ENCODE measurements at places on chromosomes 4 and X.

DNA sequence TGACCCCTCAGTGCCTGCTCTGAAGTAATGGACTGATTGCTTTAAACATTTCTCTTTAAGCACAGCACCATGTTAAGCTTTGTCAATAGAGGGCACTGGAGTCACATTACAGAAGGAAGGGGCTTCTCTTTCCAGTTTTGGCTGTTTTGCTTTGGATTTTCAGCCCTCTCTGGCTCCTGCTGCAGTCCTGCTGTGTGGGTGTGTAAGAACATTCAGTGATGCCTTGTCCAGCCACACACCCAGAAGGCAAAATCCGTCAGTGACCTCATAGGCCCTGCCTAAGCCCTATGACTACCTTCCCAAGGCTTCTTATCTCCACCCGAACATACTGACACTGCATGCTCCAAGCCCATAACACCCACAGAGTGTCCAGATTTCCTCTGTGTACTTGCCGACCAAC is 215.3 kb upstream of the CTSO start:
- peak; percentile 95 for DNase-seq

DNA sequence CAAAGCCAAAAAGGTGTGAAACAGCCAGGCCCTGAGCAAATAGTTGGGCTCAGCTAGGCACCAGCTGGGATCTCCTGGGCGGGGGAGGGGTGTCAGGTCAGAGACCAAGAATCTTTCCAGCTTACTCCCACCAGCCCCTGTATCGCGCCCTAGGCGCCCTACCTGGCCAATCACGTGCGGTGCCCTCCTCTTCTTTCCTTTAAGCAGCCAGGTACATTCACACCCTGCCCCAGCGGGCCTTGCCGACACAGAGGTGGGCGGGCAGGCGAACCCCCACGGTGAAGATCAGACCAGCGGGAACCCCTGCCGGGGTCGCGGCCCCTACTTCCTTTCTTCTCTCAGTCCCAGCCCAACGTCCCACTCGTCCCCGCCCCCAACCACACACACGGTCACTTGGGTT is 9.1 kb downstream of the ARHGAP36 start:
- no peak for DNase-seq

GRCh38 chrX:66654411-66654810 is 15.5 kb upstream of the EDA2R start:
- DNase-seq = no peak

DNA sequence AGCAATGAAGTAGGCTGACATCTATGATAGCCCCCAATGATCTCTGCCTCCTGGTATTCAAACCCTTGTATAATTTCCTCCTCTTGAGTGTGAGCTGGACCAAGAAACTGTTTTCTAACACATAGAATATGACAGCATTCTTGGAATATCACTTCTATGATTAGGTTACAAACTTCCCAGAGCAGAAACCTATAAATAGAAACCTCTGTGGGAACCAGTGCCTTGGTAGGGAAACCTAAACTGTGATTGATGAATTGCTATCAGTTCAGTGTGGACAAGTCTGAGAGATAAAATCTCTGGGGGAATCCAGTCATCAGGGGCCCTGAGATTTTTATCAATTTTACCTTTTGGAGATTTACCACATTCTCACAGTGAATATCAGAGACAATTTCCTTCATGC is 756.5 kb upstream of the AGA start:
- peak; percentile 60 for DNase-seq

GRCh38 chrX:133570549-133570948 is 155.3 kb upstream of the GPC4 start:
- DNase-seq = no peak

DNA sequence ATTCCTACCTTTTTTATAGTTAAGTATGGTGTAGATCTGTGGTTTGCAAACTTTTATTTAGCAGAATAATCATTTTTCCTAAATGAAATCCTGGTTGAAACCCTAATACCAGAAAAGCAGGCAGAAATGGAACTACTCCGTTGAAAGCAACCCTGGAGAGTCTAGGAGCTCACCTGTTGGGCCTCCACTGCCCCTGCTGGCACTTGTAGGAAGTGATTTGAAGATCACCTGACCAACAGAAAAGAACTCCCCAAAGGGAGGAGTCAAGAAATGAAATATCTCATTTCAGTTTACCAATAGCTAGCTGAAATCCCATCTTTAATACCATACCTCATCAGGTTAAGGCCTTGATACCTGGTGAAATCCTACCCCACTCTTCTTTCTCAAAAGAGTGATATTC is 277.1 kb downstream of the KLHL13 start:
- no peak for DNase-seq

DNA sequence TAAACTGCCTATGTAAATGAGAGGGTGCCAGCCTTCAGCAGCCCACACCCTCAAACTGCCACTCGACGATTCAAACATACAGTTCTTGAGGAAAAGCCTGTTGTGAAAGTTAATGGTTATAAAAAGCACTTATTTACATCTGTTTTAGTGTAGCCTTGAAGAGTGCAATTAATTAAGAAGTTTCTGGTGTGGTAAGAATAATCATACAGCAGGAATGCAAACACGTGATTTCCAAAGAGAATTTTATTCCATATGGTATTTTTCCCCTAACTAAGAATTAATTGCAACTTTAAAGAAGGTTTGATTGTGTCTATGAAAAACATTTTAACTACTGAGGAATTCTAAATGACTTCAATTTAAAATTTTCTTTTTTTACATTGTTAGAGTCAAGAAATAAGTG is 176.3 kb upstream of the PITX2 start:
- DNase-seq = no peak

GRCh38 chrX:150966235-150966634 is 16.9 kb upstream of the HMGB3 start:
- no peak for DNase-seq

- no peak for DNase-seq
Observed at GRCh38 chr4:1021386-1022050, 10.1 kb downstream of the FGFRL1 start.

- no peak for DNase-seq
Observed at GRCh38 chrX:44291468-44292092, 51.9 kb downstream of the EFHC2 start.

GRCh38 chr4:99403380-99404184 is 31.6 kb downstream of the ADH7 start:
- DNase-seq = peak; percentile 74

DNA sequence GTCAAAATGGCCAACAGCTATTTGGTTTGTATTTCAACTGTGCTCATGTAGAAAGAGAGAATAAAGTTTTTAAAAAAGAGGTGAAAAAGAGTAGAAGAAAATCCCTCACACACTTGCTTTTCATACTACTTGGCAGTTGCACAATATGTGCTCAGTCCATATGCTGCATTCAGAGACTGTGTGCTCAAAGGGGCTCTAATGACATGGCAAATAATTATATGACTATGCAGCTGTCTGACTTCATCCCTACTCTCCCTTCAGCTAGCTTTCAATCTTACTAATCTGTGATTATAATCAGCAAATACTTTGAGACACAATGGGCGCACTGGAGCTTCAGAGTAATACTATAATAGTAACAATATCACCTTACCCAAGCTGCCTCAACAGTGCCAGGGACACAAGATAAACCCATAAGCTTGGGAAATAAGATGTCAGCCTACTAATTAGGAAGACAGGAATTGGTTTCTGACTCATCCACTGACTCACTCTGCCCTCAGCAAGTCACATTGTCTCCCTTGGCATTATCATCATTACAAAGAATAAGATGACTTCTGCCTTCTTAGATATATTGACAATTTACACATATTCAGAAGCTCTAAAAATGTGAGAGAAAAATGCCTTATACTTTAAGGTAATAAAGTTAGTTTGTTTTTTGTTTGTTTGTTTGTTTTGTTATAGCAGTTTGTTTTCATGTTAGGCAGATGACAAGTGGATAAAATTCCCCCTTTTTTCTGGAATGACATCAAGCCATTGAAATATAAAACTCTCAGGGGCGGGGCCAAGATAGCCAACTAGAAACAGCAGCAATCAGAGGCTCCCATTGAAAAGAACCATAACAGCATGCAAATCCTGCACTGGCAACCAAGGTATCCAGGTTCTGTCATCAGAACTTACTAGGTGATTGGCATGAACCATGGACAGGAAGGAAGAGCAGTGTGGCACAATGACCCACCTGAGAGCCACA is 311.6 kb downstream of the FAM133A start:
- no peak for DNase-seq

DNA sequence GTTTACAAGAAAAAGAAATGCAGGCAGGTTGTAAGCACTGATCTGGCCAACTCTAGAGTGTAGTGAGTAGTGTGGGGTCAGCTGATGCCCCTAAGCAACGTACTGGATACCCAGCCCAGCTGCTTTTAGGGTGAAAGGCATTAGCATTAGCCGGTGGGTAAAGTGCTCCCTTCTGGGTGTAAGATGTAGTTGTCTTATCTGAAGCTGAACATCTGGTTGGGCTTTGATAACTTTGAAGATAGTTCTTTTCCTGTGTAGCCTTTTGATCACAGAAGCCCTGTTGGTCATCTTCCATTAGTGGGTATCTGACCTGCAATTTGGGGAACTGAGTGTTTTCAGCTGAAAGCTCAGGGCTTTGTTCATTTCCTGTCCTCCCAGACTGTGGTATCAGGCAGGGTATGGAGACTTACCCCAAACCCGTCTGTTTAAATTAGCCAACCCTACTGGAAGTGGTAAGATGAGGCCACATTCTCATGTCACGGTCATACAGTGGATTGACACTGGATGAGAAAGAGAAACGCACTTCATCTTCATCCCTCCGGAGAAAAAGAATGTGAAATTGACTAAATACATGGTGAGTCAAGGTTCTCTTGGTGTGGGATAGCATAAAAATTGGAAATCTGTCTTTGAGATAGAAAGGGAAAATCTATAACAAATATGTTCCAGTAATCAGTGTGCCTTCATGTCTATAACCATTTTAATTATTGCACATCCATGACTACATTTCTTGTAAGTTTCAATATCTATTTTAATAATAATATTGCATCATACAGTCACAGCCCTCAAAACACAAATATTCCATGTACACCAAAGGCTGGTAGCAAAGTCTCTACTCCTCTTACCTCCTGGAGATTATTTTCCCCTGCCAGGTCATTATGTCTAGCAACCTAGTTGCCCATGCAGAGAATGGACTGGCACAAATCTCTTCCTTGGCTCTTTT is 8.7 kb downstream of the RHOH start:
- DNase-seq = no peak

- no peak for DNase-seq
Observed at GRCh38 chr4:12499693-12500092, 984.4 kb downstream of the RAB28 start.

- DNase-seq = no peak
Observed at GRCh38 chr4:24464566-24464965, 119.8 kb downstream of the DHX15 start.

DNA sequence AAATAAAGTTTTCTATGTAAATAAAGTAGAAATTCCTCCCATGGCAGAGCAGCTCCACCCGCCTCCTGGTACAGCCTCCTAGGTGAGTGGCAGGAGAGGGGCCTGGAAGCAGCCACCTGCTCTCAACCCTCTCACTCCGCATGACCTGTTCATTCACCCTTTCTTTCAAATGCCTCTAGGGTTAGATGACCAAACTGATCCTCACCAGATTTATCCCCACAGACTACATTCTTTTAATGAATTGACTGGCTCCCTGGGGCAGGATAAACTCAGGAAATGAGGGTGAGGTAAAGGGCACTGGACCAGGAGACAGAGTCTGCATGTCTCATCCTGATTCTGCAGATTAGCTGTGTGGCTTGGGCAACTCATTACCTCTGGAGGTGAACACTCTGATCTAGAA is 32.6 kb upstream of the NKX6-1 start:
- DNase-seq = no peak

DNA sequence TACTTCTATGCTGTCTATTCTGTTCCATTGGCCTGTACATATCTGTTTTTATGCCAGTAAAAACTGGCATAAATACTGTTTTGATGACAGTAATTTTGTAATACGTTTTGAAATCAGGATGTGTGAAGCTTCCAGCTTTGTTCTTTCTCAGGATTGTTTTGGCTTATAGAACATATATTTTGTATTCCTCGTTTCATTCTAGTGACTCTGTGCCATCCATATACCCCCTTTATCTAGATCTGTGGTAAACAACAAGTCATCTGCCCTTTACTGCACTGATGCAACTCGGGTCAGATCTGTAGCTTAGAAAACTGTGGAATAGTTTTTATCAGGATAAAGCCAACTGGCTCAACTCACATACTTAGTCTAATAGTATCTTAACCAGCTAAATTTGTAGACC is 233.7 kb downstream of the PRDM5 start:
- no peak for DNase-seq

GRCh38 chr4:79650217-79650616 is 242.2 kb upstream of the GK2 start:
- DNase-seq = no peak

GRCh38 chr4:156378033-156378665 is 424.5 kb upstream of the CTSO start:
- DNase-seq = peak; percentile 71

DNA sequence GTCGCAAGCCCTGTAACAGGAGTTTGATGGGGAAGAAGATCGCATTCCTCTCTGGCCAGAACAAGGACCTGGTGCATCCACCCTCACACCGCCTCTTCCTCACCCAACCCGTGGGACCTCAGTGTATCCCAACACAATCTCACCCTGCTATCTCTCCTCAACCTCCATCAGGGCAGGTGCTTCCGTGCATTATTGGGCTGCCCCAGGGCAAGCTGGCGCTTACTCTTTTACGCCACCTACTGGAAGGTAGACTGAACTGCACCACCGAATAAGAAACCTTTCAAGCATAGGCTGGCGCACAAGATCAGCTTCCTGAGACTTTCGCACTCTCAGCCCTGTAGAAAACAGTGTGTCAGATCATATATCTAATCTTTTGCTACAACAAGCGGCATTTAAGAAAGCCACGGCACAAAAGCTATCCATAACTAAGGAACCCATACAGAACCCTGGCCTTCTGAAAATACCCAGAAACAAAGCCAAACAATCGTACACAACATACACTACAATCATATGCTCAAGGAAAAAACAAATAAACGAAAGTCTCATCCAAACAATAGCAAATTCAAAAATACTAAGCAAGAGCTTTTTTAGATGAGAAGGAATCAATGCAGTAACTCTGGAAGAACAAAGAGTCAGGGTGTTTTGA is 209.3 kb downstream of the UGT8 start:
- peak; percentile 3 for DNase-seq

DNA sequence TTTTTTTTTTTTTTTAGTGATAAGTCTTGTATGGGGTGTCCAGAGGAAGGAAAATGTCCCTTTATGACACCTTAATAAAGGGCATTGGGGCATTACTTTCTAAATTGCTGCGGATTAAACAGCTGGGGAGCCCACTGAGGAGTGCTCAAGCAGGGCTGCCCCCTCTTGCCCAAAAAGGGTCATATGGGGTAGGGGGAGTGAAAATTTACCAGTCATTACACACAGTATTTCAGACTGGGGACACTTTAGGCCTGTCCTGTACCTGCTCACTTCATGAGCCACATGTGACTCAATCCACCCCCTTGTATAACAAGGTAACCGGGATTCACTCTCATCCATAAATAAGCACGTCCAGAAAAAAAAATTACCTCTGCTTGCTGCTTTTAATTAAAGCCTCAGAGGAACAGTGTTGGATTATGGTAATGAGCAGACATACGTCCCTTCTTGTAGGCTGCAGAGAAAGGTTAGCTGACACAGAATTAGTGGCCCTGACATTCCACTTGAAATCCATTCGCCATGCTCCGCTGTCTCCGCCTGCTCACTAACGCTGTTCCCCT is 1.8 kb downstream of the PRDM8 start:
- no peak for DNase-seq
